Fibroblast of skin of abdomen (primary cell): ENCODE measurements at places on chromosomes 11 and 22.

DNA sequence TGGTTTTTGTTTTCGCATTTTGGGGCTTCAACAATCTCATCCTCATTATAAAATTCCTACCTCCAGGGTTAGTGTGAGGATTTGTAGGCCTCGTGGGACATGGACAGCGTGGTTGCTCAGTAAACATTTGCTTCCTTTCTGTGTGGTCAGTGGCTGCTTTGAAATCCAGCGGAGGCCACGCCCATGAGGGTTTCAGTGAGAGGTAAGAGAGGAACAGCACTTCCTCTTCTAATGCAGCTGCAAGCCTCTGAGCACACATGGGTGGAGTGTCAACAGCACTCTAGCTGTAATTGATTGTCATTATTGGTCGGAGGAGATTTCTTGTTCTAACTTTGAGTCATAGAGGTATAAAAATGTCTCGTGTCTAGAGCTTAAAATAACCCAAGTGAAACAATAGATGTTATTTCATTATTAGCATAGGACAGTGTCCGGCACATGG is 6.0 kb upstream of the ARHGAP42 start:
- DNase-seq, result peak; percentile 58

DNA sequence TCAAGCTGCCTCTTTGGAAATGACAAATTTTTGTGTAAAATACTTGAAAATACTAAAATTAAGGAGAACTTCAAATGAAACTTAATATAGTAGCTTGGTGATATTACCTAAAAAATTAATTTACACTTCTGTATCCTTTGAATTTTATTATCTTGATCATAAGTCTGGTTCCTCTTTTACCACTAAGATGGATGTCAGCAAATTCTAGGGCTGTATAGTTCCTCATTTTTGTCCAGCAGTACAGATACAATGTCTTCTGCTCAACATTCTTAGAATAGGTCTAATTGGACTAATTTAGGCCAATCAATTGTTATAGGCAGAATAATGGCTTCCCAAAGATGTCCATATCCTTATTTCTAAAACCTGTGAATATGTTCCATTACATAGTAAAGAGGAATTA is 1298.0 kb upstream of the RAG2 start:
- DNase-seq, result no peak

GRCh38 chr11:47995360-47995769 is 15.0 kb downstream of the PTPRJ start:
- no peak for DNase-seq

DNA sequence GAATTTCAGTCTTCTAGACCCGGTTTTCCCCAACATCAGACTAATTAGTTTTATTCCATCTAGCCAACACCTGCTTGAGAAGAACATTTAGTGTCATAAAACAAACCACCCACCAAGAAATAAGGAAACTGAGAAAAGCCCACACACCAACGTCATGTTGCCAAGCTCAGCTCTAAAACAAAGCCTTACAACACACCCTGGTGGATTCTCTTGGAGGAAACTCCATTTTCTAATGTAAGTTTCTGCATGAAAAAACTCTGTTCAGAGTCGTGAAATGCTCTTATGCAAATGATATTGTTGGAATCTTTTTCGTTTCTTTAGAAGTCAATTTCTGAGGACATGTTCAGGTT is 105.0 kb upstream of the RAG2 start:
- DNase-seq, result no peak

GRCh38 chr22:17512960-17513359 is 50.3 kb upstream of the SLC25A18 start:
- no peak for DNase-seq

DNA sequence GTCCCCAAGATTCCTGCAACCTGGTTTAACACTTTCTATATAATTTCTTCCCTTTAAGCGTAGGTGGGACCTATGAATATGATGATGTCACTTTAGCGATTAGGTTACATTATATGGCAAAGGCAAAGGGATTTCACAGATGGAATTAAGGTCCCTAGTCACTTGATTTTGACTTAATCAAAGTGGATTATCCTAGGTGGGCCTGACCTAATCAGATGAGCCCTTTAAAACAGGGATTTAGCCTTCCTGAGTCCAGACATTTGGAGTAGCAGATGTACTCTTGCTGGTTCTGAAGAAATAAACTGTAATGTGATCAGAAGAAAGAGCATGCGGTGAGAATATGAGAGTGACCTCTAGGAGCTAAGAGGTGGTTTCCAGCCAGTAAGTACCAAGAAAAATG is 67.8 kb upstream of the LIN7C start:
- DNase-seq, result no peak

GRCh38 chr11:105000797-105001196 is 22.2 kb downstream of the CASP5 start:
- no peak for DNase-seq

GRCh38 chr11:78916759-78917158 is 342.1 kb upstream of the NARS2 start:
- DNase-seq, result no peak

DNA sequence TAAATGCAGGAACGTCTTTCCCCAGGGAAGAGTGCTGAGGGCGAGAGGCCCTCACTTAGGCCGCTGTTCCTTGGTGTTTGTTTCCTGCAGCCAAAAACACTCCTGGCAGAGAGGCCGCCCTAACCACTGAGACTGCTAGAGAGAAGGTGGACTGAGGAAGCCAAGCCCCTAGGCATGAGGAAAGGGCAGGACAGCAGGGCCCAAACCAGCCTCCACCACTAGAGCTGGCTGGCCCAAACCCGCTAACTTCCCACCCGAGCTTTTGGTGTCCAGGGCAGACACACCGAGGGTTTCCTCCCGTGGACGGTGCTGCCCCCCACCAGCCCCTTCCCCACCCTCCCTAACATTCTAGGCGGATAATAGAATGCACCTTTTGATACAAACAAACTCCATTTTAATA is 6.0 kb downstream of the FGF19 start:
- DNase-seq, result no peak

DNA sequence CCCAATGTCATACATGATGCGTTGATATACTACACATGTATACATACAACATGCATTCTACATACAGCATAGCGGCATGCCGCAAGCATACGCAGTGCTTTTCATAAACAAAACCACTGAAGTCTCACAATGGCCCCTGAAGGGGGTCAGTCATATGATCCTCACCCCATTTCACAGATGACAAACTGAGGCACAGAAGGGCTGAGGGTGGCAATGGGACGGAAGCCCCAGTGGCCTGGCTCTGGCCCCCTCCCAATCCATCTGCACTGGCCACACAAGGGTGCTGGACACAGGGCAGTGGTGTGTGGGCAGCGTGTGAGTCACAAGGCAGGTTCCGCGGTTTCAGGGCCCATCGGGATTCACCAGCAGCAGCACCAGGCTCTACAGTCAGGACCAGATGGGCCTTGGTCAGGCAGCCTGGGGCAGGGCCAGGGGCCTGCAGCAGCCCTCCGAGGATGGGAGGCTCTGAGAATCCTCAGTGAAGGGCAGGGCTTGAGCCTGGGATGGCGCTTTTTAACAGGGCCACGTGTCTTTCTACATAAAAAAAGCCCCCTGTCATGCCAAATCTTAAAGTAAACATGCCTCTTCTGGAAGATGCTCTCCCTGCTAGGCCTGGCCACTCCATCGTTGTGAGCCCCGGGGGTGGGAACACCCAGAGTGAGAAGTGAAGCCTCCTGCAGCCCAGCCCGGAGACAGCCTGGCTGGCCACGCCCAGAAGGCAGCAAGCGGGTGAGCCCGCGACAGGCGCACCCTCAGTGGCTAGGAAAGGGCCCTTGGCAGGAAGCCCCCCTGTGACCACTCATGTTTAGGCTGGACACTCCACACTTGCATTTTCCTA is 206.5 kb downstream of the CTTN start:
- DNase-seq, result no peak

DNA sequence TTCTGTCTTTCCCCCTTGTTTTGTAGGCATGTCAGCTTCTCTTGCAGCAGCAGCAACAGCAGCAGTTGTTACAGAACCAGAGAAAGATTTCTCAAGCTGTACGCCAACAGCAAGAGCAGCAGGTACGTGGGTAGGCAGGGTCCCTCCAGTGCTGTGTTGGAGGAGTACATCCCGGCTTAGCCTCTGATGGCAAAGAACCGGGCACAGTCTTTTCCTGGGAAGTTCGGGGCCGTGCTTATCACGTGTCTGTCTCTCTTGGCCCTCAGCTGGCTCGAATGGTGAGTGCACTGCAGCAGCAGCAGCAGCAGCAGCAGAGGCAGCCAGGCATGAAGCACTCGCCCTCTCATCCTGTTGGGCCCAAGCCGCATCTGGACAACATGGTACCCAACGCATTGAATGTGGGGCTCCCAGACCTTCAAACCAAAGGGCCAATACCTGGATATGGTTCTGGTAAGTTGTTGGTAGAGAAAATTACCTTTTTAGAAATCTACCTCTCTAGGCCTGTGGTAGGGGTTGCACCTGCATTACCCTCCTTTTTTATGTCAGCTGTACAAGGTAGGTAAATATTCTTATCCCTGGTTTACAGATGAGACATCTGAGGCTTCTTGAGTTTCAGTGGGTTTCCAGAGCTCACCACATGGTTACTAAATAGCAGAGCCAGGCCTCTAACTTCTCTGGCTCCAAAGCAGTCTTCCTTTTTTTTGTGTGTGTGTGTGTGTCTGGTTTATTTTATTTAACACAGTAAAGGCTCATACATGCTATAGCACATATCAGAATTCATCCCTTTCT is 45.2 kb upstream of the ADSL start:
- DNase-seq, result no peak

GRCh38 chr22:32544953-32545558 is 70.4 kb downstream of the FBXO7 start:
- peak; percentile 59 for DNase-seq

DNA sequence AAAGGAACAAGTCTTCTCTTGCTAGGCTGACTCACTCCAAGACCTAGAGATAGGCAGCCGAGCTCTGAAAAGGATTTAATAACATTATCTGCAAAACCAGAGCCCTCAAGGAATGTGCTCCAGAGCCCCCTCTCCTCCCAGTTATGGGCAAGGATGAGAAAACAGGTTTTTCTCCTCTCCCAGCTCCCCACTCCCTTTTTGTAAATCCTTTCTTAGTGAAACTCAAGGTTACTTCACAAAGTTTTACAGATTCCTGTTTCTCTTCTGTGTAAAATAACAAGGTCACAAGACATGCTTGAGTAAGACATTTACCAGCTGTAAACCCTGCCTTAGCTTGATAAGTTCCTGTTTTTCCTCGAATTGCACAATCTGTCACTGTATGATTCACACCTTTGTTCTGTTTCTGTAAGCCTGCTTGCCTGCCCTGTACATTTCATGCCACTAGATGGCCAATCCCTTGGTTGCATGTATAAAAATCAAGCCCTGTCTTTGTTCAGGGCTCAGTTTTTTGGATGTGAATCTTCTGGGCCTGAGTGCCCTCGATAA is 489.4 kb downstream of the KCNA4 start:
- peak; percentile 51 for DNase-seq

GRCh38 chr11:92826136-92826535 is 143.3 kb upstream of the MTNR1B start:
- DNase-seq, result peak; percentile 84

- no peak for DNase-seq
These were observed 6.6 kb downstream of the RTL6 start for GRCh38 chr22:44491269-44492035.

DNA sequence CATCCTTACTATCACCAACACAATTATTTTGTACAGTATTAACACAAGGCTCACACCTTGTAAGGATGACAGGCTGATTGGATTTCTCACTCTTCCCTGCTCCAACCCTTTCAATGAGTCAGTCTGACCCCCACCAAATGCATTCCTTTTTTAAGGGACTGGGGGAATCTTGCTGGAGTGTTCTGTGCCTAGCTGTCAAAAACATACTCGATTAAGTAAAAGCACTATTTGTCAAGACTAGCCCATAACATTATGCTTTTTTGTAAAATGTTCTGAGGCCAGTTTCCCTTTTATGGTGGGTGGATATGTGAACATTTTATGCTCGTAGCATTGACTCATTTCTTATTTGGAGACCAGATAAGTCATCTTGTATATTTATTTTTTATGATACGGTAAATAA is 87.2 kb downstream of the PDHX start:
- no peak for DNase-seq

DNA sequence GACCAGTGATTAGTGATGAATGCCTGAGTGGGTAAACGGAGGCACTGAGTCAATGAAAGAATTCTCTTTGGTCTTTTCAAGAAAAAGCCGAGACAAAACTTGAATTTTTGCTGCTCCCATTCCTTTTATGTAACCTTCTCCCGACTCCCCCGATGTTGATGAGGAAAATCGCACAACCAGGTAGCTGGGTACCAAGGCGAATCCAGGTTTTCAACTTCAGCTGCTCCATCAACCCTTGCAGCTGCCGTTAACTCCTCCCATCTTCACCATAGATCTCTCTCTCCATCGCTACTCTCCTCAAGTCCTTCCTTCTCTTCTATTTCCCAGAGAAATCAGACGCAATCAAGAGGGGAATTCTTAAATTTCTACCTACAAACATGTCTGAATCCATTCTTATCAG is 611 bp upstream of the USP2 start:
- no peak for DNase-seq

DNA sequence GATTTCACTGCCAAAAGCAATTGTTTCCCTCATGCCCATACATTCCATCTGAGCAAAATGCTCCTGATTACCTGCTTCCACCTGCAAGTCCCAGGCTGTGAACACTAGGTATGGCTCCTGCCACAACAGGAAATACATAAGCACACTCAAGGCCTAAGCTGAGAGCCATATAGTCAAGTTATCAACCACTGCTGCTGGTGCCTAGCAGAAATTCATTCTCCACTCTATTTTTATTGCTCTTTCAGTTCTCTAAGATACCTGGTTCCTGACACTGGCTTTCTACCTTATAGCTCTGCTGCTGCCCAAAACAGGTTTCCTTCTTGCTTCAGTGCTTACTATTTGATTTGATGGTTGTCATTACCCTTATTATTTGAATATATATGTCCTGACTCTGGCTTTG is 31.6 kb downstream of the SLC36A4 start:
- no peak for DNase-seq
